Kidney tubule cell (primary cell): ENCODE measurements at places on chromosomes 11 and 22.
A peak's percentile ranks its signal among the peaks of the same experiment; 100 is the strongest.

GRCh38 chr11:62501432-62501891 lies 45.1 kb downstream of the AHNAK start:
- no peak for DNase-seq

DNA sequence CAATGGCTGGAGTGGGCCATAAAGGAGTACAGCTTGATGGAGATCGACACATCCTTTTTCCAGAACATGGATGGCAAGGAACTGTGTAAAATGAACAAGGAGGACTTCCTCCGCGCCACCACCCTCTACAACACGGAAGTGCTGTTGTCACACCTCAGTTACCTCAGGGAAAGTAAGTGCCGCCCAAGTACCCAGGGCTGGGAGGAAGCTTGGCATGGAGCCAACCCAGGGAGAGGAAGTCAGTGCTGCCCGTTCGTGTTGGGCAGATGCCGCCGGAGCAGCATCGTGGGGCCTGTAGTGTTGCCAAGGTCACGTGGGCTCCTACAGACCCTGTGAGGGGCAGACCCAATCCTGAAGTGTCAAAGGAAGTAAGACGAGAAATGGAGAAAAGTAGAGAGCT lies 78.9 kb downstream of the FLI1 start:
- DNase-seq, result peak; percentile 82

DNA sequence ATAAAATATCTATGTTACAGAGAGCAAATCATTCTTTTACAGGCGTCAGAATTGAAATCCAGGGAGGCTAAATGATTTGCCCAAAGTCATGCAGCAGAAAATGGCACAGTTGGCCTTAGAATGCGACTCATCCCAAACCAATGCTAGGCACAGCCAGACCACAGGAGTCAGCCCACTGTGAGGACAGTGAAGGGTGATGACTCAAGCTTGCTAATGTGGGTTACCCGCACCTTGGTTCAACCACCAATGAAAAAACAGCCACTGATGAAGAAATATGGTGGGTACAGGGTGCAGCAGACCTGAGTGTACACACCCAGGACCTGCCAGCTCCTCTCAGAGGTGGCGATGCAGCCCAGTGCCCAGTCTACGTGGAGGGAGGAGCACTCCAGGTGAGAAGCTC lies 89.7 kb downstream of the ZC3H12C start:
- DNase-seq, result peak; percentile 91

- no peak for DNase-seq
Measured at GRCh38 chr11:83302151-83302550, 16.0 kb upstream of the CCDC90B start.

GRCh38 chr22:35684732-35685131 lies 32.9 kb upstream of the APOL5 start:
- DNase-seq, result no peak

DNA sequence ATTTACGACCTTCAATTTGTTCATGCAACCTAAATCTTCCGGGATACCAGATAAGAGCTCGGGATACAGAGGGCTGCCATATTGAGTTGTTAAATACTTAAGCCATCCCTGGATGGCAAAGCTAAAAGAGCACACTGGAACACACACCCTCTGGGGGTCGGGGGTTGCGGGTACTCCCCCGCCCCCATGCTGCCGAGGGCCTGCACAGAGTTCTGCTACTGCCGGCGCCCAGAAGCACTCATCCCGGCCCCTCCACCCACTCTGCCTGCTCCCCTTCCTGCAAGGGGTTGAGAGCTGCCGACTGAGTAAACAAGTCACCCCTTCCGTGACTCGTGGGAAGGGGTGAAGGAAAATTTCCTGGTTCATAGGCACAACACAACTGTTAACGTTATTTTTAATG lies 9.3 kb upstream of the MMP13 start:
- DNase-seq, result no peak
